GM18507 (cell line): ENCODE measurements at places on chromosomes 11 and 22.

GRCh38 chr11:3707176-3707575 lies 36.0 kb upstream of the CHRNA10 start:
- DNase-seq = no peak

DNA sequence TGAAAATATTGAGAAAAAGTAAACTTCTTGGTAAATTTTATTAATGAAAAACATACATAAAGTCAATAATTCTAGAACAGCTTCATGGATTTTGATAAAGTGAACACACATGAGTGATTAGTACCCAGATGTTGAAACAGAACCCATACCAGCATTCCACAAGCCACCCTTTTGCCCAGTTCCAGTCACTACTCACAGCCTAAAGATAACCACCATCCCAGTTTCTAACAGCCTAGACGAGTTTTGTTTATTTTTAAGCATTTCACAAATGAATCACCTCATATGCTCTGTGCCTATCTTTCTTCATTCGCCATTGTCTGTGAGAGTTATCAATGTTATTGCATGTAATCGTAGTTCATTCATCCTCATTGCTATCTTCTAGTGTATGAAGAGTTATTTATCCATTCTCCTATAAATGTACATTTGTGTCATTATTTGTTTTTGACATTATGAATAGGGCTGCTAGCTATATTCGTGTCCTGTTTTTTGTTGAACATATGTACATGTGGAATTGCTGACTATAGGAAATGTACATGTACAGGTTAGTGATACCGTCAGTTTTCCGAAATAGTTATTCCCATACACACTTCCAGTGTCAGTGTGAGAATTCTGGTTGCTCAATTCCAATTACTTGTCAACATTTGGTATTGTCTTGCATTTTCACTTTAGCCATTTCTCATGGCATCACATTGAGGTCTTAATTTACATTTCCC lies 44.5 kb upstream of the TEAD1 start:
- DNase-seq = no peak

DNA sequence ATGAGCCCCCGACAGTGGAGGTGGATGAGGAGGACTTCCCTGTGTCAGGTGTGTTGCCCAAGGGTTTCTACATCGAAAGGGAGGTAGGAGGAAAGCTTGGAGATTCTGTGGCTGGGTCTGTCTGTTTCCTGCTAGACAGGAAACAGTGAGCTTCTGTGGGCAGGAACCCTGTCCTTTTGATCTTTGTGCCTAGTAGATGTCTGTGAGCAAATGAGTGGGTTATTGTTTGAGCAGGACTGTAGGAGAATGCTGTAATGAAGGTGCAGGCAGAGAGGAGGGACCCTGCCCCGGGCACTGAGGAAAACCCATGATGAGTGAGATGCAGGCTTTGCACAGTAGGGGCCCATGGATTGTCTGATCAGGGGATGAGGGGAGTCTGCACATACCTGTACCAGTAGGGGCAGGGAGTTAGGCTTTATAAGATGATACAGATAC lies 14.0 kb downstream of the USP35 start:
- DNase-seq = no peak

DNA sequence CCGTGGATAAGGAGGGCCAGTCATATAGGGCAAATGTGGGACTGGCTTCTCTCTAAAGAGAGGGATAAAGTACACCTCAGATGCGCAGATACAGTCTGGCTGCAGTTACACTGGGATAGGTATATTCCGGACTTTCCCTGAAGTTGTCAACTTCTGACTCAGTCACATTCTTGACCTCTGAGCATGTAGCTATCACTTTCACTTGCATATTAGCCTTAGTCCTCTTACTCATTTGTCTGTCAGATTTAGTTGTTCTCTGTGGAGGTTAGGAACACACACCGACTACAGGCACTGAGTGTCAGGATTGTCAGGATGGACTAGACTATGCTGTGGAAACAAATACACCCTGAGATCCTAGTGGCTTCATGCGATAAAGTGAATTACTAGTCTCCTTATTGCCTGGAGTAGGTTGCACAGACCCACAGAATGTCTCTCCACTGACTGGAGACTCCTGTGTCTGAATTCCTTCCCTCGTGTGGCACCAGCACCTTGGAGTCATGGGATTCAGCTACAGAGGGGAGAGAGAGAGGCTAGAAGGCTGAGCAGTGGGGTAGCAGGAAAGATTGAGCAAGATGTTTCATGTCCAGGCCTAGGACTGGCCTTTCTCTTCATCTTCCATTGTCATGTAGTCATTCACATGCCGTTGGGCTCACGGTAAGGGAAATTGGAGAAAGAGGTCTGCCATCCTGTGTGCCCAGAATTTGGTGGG lies 654.3 kb downstream of the NTM start:
- no peak for DNase-seq

DNA sequence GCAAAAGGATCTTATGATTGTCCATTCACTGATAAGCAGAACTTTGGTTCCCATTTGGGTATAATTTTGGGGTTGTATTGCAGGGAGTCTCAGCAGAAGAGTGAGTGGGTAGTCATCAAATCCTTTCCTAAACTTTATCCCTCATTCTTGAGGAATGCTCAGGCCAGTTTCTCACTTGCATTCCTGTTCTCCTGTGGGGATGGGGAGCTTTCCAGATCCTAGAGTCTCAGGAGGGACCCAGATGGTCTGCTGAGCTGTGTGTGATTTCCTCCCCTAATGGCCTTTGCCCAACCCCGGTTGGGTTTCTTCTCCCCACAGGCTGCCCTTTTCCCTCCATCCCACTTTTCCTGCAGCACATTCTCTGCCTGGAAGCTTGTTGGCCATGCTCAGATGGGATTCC lies 79.9 kb downstream of the MIAT start:
- DNase-seq = no peak

DNA sequence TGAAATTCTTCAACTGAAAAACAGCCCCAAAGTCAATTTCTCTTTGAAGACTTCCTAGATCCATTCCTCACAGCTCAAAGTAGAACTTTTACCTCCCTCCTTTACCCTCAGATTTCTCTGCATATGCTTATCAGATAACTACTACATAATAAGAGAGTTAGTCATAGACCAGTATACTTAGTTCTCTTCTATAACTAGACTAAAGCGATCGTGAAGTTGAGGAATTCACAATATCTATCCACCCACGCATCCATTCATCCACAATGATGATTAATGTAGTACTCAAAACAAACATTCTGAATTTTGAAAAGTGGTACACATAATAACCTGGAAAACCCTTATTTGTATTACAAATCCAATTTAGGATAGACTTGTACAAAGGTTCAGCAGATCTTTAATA lies 800.9 kb upstream of the TENM4 start:
- no peak for DNase-seq

- no peak for DNase-seq
Measured at GRCh38 chr22:35053060-35053835, 12.7 kb upstream of the ISX start.

GRCh38 chr11:134759855-134760254 lies 347.8 kb upstream of the B3GAT1 start:
- no peak for DNase-seq

DNA sequence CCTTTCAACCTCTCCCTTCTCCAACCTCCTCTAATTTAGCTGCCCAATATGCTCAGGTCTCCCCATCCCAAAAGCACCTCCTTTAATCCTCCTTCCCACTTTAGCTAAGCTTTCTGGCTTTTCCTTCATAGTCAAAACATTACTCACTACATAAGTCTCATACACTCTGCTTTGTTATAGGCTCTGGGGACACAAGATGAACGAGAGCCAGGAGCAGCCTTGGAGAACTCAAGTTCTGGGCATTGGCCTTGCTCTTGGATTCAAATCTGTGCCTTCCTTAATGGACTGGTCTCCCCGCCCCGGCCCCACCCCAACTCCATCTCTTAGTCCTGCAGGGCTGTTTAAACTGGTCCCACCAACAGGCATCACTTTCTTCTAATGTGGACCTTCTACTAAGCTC lies 11.4 kb upstream of the HPX start:
- DNase-seq = no peak

DNA sequence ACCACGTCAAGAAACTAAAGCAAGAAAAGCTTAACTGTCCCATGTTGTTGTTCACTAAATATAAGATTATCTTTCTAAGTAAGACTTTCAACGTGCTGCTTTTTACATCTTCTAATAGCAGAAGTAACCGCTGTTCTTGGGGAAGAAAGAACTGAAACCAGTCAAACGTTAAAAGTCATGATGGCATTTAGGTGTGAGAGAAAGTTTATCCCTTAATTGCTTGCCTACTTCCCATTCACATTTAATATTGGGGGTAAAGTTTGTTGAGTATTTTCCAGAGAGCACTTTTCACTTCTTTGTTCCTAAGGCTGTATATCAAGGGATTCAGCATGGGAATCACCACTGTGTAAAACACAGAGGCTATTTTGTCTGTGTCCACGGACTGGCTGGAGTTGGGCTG lies 970 bp downstream of the OR5B21 start:
- DNase-seq = no peak

GRCh38 chr11:128906185-128907050 lies 15.3 kb downstream of the KCNJ5 start:
- no peak for DNase-seq

- no peak for DNase-seq
Measured at GRCh38 chr22:31738566-31738965, 11.4 kb downstream of the PRR14L start.

DNA sequence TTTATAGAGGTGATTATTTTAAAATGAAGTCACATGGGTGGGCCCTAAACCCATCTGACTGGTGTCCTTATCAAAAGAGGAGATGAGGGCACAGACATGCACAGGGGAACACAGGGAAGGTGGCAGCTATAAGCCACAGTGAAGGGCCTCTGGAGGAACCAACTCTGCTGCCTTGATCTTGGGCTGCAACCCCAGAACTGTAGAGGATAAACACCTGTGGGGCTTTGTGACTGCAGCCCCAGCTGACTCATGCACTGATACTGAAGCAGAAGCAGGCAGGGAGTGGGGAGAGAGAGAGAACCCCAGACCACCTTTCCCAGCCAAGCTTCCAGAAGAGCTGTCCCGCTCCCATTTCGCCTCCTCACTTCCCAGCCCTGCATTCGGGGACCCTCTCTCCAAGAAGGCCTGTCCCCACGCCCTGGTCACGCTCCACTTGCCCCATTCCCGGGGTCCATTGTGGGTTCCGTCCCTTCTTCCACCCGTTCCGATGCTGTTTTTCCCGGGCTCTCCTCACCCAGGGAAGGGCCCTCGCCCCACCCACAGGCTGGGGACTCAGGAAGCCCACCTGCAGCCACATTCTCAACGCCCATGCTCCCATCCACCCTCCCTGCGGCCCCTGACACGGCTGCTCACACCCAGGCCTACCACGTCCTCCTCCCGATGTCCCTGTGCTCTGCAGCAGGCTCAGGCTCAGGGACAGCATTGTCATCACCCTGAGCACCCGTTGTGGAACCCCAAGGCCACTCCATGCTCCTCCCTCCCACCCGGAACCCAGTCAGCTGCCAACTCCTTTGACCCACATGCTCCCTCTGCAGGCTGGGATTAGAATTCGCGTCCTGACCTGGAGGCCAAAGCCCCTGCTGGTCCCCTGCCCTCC lies 90.8 kb upstream of the SHANK2 start:
- peak; percentile 54 for DNase-seq

GRCh38 chr11:32893343-32894148 lies 935 bp downstream of the QSER1 start:
- DNase-seq = no peak

- no peak for DNase-seq
Measured at GRCh38 chr11:13896175-13896980, 66.1 kb upstream of the SPON1 start.

DNA sequence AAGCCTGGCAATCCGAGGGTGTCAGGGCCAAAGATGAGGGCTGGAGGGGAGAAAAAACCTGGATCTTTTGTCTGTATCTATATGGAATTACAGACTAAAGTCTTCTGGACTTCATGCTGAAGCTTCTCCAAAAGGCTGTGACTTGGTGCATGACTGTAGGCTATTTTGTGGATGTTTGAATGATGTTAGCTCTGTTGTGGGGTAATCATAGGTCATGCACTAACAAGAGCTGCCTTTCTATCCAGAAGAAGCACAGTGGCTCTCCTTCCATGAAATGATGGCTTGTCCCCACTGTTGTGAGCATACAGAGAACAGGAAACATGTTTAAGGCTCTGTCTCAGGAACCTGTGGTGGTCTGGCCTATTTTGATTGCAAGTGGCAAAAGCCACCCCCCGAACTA lies 263.3 kb upstream of the PLET1 start:
- DNase-seq = no peak

GRCh38 chr11:75867778-75868374 lies 52.9 kb downstream of the UVRAG start:
- peak; percentile 28 for DNase-seq

GRCh38 chr11:7904917-7905316 lies 26.2 kb downstream of the OR10A6 start:
- no peak for DNase-seq

DNA sequence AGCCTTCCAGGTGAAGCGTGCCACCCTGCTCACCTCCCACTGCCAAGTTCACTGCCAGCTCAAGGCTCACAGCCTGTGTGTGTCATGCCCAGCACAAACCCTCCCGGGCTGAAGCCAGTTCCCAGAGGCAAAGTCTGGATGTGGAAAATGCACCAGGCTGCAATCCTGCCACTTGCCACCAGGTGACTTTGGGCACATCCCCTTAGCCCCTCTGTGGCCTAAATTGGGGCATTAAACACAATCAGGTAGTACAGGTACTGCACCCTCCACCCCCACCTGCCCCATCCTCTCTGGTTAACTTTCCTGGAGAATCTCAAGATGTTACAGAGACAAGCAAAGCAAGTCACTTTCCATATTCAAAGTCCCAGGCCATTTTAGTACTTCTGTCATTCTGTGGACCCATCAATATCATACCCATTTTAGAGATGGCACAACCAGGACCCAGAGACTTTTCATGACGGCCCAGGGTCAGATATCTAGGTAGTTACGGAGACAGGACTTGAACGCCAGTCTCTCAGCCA lies 1.8 kb upstream of the RASD2 start:
- DNase-seq = no peak

DNA sequence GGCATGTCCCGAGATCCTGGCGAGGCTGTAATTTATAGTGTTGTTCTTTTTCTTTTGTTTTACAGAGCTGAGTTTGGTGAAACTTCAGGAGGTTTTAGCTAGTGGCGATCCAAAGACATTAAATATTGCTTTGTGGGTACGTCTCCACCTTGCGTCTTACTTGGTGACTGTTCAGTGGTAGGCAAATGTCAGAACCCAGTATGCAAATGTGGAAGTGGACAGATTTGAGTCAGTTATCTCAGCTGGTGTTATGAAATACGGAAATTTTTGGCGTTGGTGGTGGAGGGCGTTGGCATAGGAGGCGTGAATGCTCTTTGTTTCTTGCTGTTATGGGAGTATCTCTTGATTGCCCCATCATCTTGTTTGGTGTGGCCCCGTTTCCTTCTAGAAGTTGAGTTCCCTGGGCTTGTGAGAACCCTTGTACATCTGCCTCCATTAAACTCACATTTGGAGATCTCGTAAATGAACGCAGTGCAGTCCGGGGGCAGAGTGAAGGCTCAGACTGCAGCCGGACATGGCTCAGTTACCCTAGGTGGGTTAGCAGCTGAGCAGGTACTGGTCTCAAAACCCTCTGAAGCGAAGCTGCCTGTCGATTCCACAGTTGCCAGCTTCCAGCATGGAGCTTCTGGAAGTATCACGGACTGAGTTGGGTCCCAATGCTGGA lies 39.9 kb downstream of the PTPRJ start:
- no peak for DNase-seq
